ENCODE measurements at places on chromosomes 1 and 21.

- no peak for DNase-seq
Measured at GRCh38 chr1:168627370-168627769, 51.0 kb downstream of the XCL1 start.

DNA sequence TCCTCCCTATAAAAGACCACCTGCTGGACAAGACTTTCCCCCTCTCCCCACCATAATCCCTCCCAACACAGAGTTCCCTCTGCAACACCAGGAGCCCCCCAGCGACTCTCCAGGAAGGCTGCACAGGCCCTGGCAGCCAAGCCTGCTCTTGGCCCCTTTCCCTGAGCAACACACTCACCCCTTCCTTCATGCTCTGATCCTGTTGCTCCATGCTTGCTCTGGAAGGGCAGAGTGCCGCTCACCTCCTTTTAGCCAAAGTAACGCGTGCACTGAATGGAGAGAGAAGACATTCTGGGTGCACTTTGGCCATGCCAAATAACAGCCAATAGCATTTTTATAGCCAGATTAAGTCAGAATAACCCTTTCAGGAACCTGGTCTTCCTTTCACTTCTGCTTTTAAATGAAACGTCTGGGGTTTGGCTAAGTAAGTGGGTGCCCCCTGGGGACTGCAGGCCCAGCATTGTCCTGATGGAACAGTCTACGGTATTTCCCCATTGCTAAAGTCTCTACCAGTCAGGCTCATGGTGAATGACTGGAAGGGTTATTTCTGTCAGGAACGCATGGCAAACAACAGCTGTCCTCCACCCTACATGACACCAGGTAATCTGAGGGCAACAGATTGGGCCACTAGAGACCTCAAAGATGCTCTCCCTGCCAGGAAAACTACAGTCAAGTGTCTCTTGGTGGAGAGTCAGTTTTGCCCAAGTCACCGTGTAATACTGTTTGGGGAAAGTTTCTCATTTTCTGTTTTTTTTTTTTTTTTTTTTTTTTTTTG is at the start of gene SLC2A5:
Gene SLC2A5, minus strand, starts transcription at position 310 of the 775 bp plus-strand sequence. Its CDS starts 99 bp downstream, at position 211.
- DNase-seq = no peak

DNA sequence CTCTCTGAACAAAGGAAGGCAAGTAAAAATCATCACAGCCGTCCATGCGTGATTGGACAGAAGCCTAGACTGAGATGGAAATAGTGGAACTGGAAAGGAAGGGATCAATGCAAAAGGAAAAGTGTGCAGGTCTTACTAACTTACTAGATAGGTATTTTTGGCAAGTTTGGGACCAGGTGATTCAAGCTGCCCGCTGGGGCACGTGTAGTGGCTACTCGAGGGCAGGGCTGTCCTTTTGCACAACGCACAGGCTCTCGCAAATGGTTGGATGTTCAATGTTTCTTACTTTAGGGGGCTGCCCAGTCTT is 566 bp upstream of the ALG6 start:
- no peak for DNase-seq

DNA sequence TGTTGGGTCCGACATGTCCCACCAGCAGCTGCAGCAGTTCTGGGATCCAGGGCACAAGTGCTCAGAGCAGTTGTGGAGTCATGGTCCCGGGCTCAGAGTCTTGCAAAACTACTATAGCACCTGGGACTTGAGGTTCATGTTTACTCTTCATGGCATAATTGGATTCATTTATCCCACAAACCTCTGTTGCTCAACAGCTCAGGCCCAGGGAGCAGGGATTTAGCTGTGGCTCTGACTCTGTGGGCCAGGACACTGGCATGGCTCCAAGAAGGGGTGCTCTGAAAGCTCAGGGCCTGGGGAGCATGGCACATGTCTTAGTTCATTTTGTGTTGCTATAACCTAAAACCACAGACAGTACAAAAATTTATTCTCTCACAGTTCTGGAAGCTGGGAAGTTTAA is 626.7 kb upstream of the ADGRL2 start:
- DNase-seq = no peak

GRCh38 chr1:234458352-234459017 is 20.5 kb downstream of the TARBP1 start:
- no peak for DNase-seq

DNA sequence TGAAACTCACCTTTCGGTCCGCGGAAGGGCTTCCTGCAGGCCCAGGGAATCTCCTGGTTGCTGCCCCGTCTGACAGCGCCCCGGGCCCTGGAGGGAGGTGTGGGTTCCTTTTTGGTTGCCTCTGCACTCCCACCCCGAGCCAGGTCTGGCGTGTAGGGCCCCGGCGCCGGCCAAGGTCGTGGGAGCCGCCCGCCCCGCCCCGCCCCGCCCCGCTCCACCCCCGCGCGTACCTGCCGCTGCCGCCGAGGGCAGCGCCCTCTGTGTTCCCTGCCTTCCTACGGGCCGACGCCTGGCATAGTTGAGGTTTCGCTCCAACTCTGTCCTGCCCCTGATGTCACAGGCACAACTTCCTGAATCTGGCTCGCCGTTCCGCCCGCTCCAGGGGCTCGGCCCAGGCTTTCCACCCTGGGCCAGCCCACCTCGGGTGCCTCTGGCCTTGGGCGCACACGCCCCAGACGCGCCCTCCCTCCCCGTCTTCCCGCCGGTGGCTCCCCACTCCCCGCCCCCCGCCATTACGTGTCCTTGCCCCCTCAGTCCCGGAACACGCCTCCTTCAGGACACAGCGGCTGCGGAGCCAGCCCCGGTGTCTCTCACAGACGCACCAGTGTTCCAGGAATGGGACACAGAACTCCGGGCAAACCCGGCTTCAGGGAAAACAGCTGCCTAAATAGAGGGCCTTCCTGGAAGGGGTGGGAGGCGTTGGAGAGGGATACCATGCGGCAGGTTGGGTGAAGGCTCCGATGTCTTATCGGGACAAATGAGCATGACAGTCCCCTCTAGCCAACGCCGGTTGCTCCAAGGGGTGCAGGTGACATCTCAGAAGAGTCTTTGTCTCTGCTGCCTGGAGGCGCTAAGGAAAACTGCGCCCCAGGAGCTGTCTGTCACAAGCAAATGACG is at the start of gene KIAA0040:
Gene KIAA0040, minus strand, starts transcription at position 147 of the 897 bp plus-strand sequence. CDS start 31,763 bp downstream, outside the sequence.
- peak; percentile 66 for DNase-seq

- no peak for DNase-seq
Measured at GRCh38 chr1:231929311-231929710, 302.7 kb downstream of the DISC1 start.

GRCh38 chr1:40477678-40478053 is 576 bp downstream of the ZFP69 start:
- DNase-seq = no peak

- DNase-seq = no peak
Measured at GRCh38 chr1:211660718-211661222, 14.7 kb downstream of the NEK2 start.

DNA sequence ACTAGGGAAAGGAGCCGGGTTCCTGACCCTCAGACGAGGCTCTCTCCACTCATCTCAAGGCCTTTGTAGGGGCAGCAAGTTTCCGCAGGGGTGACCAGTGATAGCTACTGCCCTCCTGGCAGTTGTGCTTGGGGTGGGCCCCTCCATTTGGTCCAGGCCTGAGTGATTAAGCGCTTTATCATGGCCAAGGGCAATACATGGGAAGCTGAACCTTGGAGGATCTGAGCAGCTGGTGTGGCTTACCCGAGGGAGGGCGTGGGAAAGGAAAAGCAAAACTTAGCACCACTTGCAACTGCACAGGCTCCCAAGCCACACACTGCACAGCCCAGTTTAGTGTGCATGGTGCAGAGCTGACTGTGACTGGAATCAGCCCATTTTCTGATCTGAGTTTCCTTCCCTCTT is 47.8 kb downstream of the GADD45A start:
- no peak for DNase-seq

GRCh38 chr1:102163799-102164198 is 167.1 kb upstream of the OLFM3 start:
- DNase-seq = no peak

DNA sequence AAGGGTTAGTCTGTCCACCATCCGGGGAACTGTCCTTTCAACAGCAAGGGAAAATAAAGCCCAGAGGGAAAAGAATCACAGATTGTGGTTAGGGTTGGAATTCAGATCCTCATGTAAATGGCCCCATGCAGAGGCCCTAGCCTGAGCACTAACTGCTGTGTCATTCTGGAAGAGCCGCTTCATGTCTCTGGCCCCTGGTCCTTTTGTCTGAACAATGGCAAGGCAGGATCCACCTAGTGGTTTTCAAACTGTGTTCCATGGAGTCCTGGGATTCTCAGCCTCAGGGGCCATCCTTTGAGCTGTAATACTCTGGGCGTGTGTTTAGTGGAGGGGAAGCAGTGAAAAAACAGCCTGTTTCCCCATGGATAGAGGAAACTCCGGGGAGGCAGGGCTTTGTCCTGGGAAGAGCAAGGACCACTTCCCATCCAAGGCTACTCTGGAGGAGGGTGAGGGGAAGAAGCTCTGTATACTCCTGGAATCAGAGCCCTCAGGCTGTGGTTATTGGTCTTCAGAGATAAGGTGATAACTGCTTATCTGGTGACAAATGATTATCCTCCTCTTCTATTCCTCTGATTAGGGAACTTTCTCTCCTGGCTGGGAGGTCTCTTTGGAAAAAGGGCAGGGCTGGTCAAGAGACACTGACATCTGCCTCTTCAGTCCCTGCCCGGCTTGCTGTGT is 19.2 kb downstream of the PAX7 start:
- no peak for DNase-seq

GRCh38 chr1:3452866-3453175 is 1.6 kb upstream of the ARHGEF16 start:
- DNase-seq = no peak

DNA sequence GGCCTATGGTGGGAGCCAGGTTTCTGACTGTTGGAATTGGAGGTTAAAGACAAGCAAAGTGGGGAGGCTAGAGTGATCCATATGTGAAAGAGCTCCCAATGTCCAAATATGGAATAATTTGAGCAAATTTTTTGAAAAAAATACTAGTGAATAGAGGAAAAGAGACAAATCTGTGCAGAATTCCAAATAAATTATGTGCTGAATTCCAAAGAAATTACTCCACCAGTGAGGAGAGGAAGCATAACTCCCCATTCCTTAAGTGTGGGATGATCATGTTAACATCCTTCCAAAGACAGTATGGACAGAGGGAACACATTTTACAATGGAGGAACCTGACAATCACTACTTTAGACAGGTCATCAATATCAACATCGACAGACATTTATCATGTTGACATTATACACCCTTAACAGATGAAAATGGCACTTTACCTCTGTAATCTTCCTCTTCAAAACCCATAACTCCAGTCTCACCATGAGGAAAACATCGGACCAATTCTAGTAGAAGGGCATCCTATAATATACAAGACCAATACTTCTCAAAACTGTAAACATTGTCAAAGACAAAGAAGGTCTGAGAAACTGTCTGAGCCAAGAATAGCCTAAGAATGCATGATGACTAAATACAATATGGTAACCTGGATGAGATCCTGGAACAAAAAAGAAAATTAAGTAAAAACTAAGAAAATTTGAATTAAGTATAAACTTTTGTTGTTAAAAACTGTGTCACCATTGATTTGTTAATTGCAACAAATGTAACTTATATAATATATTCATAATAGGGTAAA is 71.5 kb upstream of the RGS4 start:
- DNase-seq = no peak

GRCh38 chr1:30172757-30173156 is 550.6 kb downstream of the MATN1 start:
- no peak for DNase-seq

DNA sequence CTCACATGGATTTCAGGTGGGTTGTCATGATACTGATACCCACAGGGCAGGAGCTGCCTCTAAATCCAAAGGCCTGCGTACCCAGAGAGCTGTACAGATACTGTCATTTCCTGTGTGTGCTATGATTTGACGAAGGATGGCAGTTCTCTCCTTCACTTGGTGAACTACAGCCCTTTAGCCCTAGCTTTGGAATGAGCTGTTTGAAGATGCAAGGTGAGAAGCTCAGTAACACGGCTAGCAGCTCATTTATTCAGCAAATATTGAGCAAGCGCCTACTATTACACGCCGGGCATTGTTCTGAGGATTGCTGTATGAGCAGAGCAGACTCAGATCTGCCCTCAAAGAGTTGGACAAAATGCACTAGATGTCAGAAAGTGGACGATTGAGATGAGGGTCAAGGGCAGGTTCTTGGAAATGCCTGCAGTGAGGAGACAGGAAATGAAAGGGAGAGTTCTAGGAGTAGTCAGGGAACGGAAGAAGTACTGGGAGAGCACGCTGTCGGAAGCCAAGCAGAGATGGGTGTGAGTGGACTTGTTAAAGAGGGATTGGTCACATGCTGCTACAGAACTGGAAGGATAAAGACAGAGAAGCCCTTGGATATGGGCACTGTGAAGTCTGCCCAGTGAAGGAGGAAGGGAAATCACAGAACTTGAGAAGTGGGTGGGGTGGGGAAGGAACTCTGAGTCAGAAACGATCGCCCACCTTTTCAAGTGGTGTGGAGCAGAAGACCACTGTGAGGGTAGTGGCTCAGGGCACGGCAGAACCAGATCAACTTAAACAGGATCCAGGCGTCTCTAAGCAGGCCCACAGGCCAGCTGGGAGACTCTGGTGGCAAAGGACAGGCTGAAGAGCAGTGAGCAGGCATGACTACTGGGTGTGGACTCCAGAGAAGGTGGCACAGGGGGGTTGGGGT is 7.1 kb downstream of the PTGFRN start:
- DNase-seq = no peak

DNA sequence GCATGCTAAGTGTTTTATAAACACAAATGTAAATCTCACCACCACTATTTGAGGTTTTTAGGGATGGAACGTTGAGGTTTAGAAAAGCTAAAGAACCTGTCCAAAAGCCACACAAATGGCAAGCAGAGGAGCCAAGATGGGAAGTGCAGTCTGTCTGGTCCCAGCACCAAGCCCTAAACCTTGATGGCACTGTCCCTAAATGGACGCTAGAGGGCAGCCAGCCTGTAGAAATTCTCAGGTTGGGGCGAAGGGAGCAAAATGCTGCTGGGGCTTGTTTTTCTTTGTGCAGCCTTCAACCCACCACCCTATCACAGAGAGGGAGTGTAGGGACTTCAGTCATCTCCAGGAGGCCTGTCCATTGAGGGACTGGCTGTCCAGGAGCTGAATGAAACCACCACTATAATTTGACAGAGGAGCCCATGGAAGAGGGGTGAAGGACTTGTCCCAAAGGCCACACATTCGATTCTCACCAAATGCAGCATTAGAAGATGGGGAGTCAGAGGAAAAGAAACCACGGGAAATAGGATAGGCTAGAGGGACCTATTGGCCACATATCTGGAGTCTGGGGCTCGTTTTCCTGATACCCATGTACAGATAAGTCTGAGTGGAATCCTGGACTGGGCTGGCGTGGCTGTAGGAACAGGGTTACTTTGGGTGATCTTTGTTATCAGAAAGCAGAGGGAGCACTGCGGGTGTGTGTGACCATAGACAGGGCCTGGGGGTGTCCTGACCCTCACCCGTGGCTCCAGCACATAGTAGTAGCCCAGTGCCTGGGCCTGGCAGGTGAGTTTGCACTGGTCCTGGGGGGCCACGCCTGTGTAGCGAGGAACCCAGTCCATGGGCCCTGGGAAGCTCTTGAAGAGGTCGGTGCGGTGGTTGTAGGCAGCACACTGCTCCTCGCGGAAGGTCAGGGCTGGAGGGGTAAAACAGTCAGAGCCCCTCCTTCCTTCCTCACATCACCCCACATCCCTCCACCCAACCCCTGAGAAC is 6.1 kb downstream of the ADAMTS4 start:
- DNase-seq = peak; percentile 44
